Left lung (tissue), 14 donors: ENCODE measurements at places on chromosomes 2 and 18. TPM values are rescaled to one million over a fixed set of nuclear protein-coding genes. Genes with fewer than 3 reads are reported as not detected.

- no peak for DNase-seq
- no peak overlapping the region for H3K4me3 ChIP-seq
- H3K4me1 ChIP-seq = no peaks in the 10 kb centered on the region
- H3K27ac ChIP-seq = no peak overlapping the region
- no peaks in the 10 kb centered on the region for H3K36me3 ChIP-seq
- H3K27me3 ChIP-seq = no peaks in the 10 kb centered on the region
Measured at GRCh38 chr2:76679025-76679396, 843.2 kb downstream of the LRRTM4 start.

DNA sequence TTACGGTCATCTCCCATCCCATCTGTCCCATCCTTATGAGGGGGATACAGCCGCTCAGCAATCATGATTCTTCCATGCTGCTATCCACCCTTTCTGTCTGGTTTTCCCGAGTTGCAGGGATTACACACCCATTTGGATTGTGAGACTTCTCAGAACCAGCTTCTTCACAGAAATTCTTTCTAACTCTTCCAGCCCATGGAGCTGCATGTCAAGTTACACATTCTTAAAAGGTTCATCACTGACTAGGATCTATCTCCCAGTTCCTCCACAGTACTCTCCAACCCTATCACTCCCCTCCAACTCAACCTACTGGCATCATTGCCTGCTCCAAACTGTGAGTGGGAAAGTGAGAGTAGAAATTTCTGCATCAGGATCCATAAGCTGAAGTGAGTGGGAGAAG lies 558.2 kb upstream of the TNP1 start:
- H3K4me3 ChIP-seq = no peak overlapping the region
- H3K36me3 ChIP-seq = no peaks in the 10 kb centered on the region
- H3K27ac ChIP-seq = no peak overlapping the region
- no peaks in the 10 kb centered on the region for H3K27me3 ChIP-seq

GRCh38 chr2:234671716-234672115 lies 174.8 kb upstream of the ARL4C start:
- no peaks in the 10 kb centered on the region for H3K36me3 ChIP-seq
- no peaks in the 10 kb centered on the region for H3K4me1 ChIP-seq
- H3K27ac ChIP-seq = no peak overlapping the region
- no peaks in the 10 kb centered on the region for H3K27me3 ChIP-seq
- H3K4me3 ChIP-seq = no peak overlapping the region

DNA sequence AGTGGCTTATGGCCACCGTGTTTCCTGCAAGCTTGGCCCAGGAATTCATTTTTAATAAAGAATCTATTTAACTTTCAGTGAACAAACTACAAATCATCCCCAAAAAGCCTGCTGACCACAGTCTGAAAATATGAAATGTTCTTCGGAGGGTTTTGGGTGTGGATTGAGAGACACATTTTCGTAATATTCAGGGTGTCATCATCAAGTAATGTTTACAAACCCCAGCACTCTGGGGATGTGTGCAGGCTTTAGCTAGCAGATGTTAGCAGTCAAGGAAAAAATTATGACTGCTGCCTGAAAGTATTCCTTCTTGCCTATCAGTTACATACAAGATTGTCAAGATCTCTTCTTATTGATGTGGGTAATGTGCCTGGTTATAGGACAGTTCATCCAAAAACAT lies 143.9 kb upstream of the FN1 start:
- H3K4me3 ChIP-seq = no peak overlapping the region
- no peaks in the 10 kb centered on the region for H3K36me3 ChIP-seq

- no peak overlapping the region for H3K27ac ChIP-seq
- no peak for DNase-seq
- H3K27me3 ChIP-seq = no peaks in the 10 kb centered on the region
- peaks cover 8% of the 10 kb centered on the region for H3K4me1 ChIP-seq
- no peaks in the 10 kb centered on the region for H3K36me3 ChIP-seq
Measured at GRCh38 chr18:79377187-79377891, 18.4 kb upstream of the NFATC1 start.

GRCh38 chr2:232971744-232972143 lies 41.3 kb downstream of the NGEF start:
- H3K4me3 ChIP-seq = no peak overlapping the region
- H3K36me3 ChIP-seq = no peaks in the 10 kb centered on the region
- no peaks in the 10 kb centered on the region for H3K4me1 ChIP-seq
- DNase-seq = no peak
- no peaks in the 10 kb centered on the region for H3K27me3 ChIP-seq
- H3K27ac ChIP-seq = no peak overlapping the region

DNA sequence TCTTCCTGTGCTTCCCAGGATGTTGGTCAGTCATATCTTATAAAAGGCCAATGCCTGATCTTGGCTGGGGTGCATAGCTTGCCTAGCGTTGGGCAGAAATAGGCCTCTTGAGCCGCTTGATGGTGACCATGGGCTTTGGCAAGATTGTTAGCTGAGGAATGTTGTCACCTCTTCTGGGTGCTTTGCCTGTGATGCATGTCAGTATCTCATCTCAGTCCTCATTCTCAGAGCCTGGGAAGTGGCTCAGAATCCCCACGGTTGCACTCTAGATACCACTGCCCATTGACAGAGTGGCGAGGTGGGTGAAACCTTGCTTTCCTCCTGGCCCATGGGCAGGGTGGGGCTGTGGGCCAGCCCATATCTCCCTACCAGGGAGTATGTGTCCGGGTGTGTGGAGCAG lies 79.2 kb upstream of the MGAT5 start:
- no peak overlapping the region for H3K27ac ChIP-seq
- H3K36me3 ChIP-seq = no peaks in the 10 kb centered on the region
- H3K4me3 ChIP-seq = no peak overlapping the region
- H3K27me3 ChIP-seq = no peaks in the 10 kb centered on the region
- peaks cover 17% of the 10 kb centered on the region for H3K4me1 ChIP-seq

- H3K36me3 ChIP-seq = no peaks in the 10 kb centered on the region
Measured at GRCh38 chr2:46813680-46814079, 101.9 kb downstream of the MCFD2 start.

GRCh38 chr2:46400016-46400415 lies 79.3 kb upstream of the TMEM247 start:
- H3K27ac ChIP-seq = no peak overlapping the region
- H3K4me1 ChIP-seq = peaks cover 4% of the 10 kb centered on the region
- no peak overlapping the region for H3K4me3 ChIP-seq
- H3K27me3 ChIP-seq = no peaks in the 10 kb centered on the region
- no peaks in the 10 kb centered on the region for H3K36me3 ChIP-seq

DNA sequence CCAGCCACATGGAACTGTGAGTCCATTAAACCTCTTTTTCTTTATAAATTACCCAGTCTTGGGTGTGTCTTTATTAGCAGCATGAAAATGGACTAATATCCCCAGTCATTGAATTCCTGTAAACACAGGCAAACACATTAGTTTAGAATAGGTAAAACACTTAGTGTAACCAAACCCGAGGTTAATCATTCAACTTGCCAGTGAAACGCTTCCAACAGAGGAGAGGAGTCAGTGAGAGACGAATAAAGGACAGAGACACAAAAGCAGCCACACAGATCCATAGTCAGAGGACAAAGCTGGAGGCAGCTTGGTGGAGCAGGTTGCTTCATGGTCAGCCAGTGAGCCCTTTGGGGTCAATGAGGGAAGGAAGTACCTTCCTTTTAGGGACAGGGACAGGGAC lies 348.1 kb downstream of the TGIF1 start:
- no peaks in the 10 kb centered on the region for H3K27me3 ChIP-seq
- H3K4me1 ChIP-seq = no peaks in the 10 kb centered on the region
- DNase-seq = no peak
- no peak overlapping the region for H3K4me3 ChIP-seq
- no peak overlapping the region for H3K27ac ChIP-seq

DNA sequence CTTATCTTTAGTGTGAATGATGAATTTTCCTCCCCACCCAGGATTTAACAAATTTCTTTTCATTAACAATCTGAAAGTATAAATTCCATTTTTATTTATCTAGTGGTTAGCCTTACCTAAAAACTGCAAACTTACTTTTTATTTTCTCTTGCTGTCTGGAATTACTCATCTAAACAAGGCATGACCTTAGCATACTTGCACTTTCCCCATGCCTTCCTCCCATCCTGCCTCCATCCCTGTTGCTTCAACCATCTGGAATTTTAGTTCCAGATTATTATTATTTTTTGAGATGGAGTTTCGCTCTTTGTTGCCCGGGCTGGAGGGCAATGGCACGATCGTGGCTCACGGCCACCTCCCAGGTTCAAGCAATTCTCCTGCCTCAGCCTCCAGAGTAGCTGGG lies 35.6 kb downstream of the GDF7 start:
- no peak overlapping the region for H3K4me3 ChIP-seq
- DNase-seq = no peak
- H3K27me3 ChIP-seq = no peaks in the 10 kb centered on the region
- no peak overlapping the region for H3K27ac ChIP-seq

GRCh38 chr18:35973650-35974049 lies 1.2 kb downstream of the RMP24 start:
- peaks cover 41% of the 10 kb centered on the region for H3K36me3 ChIP-seq
- H3K4me1 ChIP-seq = peaks cover 41% of the 10 kb centered on the region
- no peak for DNase-seq
- no peak overlapping the region for H3K27ac ChIP-seq
- peak overlapping the region; percentile 88 for H3K4me3 ChIP-seq
- no peaks in the 10 kb centered on the region for H3K27me3 ChIP-seq

GRCh38 chr2:238585836-238586821 lies 159.4 kb downstream of the ASB1 start:
- H3K36me3 ChIP-seq = no peaks in the 10 kb centered on the region
- H3K27me3 ChIP-seq = no peaks in the 10 kb centered on the region
- no peak overlapping the region for H3K27ac ChIP-seq
- no peak overlapping the region for H3K4me3 ChIP-seq

DNA sequence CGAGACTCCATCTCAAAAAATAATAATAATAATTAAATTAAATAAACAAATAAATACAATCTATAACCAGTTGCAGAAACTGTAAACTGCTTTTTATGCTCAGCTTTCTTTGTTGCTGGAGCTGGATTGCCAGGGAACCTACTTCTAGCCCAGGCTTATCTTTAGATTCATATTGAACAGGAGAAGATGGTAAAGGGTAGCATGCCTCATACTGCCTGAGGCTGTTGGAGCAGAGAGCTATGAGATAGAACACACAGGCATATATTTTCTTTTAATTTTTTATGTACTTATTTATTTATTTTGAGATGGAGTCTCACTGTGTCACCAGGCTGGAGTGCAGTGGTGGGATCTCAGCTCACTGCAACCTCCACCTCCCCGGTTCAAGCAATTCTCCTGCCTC lies 28.7 kb upstream of the EML4 start:
- H3K4me1 ChIP-seq = peaks cover 29% of the 10 kb centered on the region
- H3K27ac ChIP-seq = no peak overlapping the region
- no peaks in the 10 kb centered on the region for H3K27me3 ChIP-seq
- no peaks in the 10 kb centered on the region for H3K36me3 ChIP-seq
- DNase-seq = no peak

GRCh38 chr2:37348155-37348554 lies 3.7 kb downstream of the QPCT start:
- H3K4me3 ChIP-seq = no peak overlapping the region
- no peaks in the 10 kb centered on the region for H3K36me3 ChIP-seq
- H3K4me1 ChIP-seq = peaks cover 11% of the 10 kb centered on the region
- no peak for DNase-seq
- no peak overlapping the region for H3K27ac ChIP-seq

GRCh38 chr2:38765149-38765548 lies 12.9 kb upstream of the GEMIN6 start:
- no peaks in the 10 kb centered on the region for H3K36me3 ChIP-seq
- H3K4me1 ChIP-seq = no peaks in the 10 kb centered on the region
- no peak overlapping the region for H3K27ac ChIP-seq
- H3K4me3 ChIP-seq = no peak overlapping the region

DNA sequence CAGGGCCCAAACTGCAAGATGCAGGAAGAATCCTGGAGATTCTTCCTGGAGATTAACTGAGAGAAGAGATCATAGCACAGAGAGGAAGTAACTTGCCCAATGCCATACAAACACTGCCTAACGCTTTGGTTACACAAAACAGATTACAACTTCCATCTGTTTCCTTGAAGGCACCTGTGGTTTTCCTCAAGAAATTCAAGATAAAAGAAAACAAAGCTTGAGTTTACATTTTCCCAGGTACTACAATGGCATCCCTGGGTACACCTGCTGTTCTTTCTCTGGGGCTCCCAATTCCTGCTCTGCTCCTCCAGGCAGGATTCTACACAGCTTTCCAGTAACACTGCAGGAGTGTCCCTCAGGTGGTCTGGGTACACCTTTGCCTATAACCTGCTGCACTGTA lies 781.9 kb upstream of the ID2 start:
- H3K4me1 ChIP-seq = peaks cover 22% of the 10 kb centered on the region
- H3K36me3 ChIP-seq = no peaks in the 10 kb centered on the region
- DNase-seq = no peak
- H3K27ac ChIP-seq = no peak overlapping the region
- no peak overlapping the region for H3K4me3 ChIP-seq

The EFHD1 gene
- 3.8 TPM for total RNA-seq

The ARL5A gene
- total RNA-seq = 58.0 TPM

The MERTK gene
- 42.8 TPM for total RNA-seq

The ZNF396 gene
- 3.2 TPM for total RNA-seq

The LRATD1 gene
- 7.1 TPM for total RNA-seq

The LRRC30 gene
- total RNA-seq = not detected

The TCF23 gene
- total RNA-seq = 0.08 TPM
